ENCODE measurements at places on chromosomes 2 and 18. TPM values are rescaled to one million over a fixed set of nuclear protein-coding genes. Genes with fewer than 3 reads are reported as not detected.

GRCh38 chr2:162773352-162773751 lies 65.2 kb downstream of the KCNH7 start:
- no peak for DNase-seq

Gene TMEM198
- 3.0 TPM for total RNA-seq

Gene SOS1
- total RNA-seq, result 39.8 TPM

DNA sequence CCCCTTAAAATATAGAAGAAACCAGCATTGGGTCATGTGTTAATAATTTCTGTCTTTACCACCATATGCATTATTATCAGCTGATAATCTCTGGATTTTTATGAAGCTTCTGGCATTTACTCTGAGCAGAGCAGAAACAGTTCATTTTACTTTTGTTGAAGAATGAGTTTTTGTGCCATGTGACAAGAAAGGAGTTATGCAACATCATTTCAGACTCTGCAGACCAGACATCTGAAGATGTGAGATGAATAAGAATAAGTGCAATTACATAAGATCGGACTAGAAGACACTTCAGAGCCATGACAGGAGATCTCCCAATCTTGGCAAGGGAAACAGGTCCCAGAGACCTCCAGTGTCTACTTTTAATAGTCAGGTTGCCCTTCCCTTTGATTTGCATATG lies 869.4 kb upstream of the VRK2 start:
- no peak for DNase-seq

Gene ACKR3
- 17.6 TPM for total RNA-seq

GRCh38 chr18:3722649-3723433 lies 272.9 kb downstream of the TGIF1 start:
- no peak for DNase-seq

Gene DSG1
- total RNA-seq, result not detected

DNA sequence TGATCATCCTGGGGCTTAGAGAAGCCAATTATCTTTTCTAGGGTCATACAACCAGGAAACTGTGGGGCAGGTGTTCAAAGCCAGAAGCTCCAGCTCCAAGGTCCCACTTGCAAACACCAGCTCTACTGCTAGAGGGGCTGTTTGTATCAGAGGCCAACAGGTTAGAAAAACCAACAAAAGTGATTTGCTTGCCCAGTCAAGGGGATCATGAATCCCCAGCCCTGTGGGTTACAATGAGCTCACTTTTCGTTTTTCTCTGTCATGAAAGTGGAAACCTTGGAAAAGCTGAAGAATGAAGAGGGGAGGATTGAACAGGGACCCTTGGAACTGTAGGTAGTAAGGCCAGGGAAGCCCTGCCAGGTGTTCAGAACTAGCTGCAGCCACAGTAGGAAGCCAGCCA lies 119.2 kb downstream of the SPP2 start:
- DNase-seq, result no peak

GRCh38 chr2:37635504-37636380 lies 35.7 kb downstream of the CDC42EP3 start:
- DNase-seq, result no peak

GRCh38 chr2:136319237-136319636 lies 201.3 kb upstream of the CXCR4 start:
- no peak for DNase-seq

Gene FOXI3
- total RNA-seq, result not detected

DNA sequence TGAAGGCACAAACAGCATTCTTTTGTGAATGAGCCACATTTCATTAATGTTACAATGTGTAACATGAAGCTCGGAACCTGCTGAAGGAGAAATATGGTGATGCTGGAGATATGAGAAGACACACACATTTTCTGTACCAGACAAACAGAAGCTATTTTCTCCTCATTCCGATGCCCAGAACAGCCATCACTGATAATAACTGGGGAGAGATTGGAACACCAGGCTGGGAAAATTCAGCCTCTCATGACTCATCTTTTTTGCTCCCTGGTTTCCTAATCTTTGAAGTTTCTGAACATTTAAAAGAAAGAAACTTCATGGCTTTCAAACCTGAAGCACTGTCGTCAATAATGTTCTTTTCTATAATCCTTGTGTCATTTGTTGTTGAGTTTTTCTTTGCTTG lies 110.9 kb downstream of the LYPD6 start:
- DNase-seq, result no peak

Data from sigmoid colon (tissue), 7 donors.